ENCODE measurements at places on chromosomes 4 and X. TPM values are rescaled to one million over a fixed set of nuclear protein-coding genes. Genes with fewer than 3 reads are reported as not detected.

CTAG2 gene
- not detected for polyA plus RNA-seq

TMEM271 gene
- not detected for polyA plus RNA-seq

RWDD4 gene
- polyA plus RNA-seq = 19.8 TPM

SLC9B1 gene
- 2.0 TPM for polyA plus RNA-seq

DGAT2L6 gene
- not detected for polyA plus RNA-seq

CT47B1 gene
- polyA plus RNA-seq = not detected

CC2D2A gene
- polyA plus RNA-seq = 0.20 TPM

CT45A10 gene
- polyA plus RNA-seq = not detected

SYTL5 gene
- not detected for polyA plus RNA-seq

COX7B2 gene
- not detected for polyA plus RNA-seq

UGT8 gene
- polyA plus RNA-seq = 0.08 TPM

MRFAP1 gene
- polyA plus RNA-seq = 169 TPM

MAGEA8 gene
- not detected for polyA plus RNA-seq

H2BW2 gene
- not detected for polyA plus RNA-seq

TLL1 gene
- not detected for polyA plus RNA-seq

GATA1 gene
- polyA plus RNA-seq = not detected

PLAC8 gene
- polyA plus RNA-seq = 378 TPM

MAGEA2 gene
- not detected for polyA plus RNA-seq

SH3D19 gene
- polyA plus RNA-seq = 1.4 TPM

SLITRK4 gene
- polyA plus RNA-seq = not detected

GRIA2 gene
- not detected for polyA plus RNA-seq

MAGEE1 gene
- 3.6 TPM for polyA plus RNA-seq

GC gene
- not detected for polyA plus RNA-seq

JCHAIN gene
- polyA plus RNA-seq = 51.8 TPM

SSX2B gene
- not detected for polyA plus RNA-seq

VEGFC gene
- not detected for polyA plus RNA-seq

FGFBP1 gene
- not detected for polyA plus RNA-seq

FAM13A gene
- 13.8 TPM for polyA plus RNA-seq

ARHGAP4 gene
- polyA plus RNA-seq = 117 TPM

PCDH19 gene
- not detected for polyA plus RNA-seq

ADAD1 gene
- polyA plus RNA-seq = not detected

STAG2 gene
- polyA plus RNA-seq = 47.8 TPM

CXorf51B gene
- not detected for polyA plus RNA-seq

ZBTB33 gene
- 9.5 TPM for polyA plus RNA-seq

GABRA4 gene
- not detected for polyA plus RNA-seq

DNAAF6 gene
- not detected for polyA plus RNA-seq

Measured in CD4-positive, alpha-beta memory T cell (primary cell).